ENCODE measurements at places on chromosomes 7 and 10.

GRCh38 chr7:50959991-50960390 lies 177.3 kb upstream of the GRB10 start:
- DNase-seq, result no peak

GRCh38 chr10:96505150-96506136 lies 8.3 kb downstream of the TLL2 start:
- no peak for DNase-seq

- DNase-seq, result no peak
Observed at GRCh38 chr10:120793088-120793487, 58.1 kb upstream of the WDR11 start.

- no peak for DNase-seq
Observed at GRCh38 chr10:10891124-10892082, 126.3 kb upstream of the CELF2 start.

DNA sequence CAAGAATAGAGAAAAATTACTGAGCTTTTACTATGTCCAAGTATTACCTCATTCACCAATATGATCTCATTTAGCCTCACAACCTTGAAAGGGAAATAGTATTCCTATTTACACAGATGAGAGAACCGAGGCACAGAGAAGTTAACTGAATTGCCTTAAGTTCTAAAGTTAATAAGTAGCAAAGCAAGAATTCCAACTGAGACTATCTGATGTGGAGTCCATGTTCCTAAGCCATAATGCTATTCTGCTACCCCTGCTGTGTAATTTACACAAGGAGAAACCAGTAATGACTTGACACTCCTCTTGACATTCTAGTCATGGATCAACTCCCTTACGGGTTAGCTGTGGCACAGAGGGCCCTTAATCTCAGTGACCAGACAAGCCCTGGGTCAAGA lies 60.7 kb downstream of the ABCB4 start:
- DNase-seq, result no peak

GRCh38 chr7:157088136-157088535 lies 50.6 kb upstream of the UBE3C start:
- no peak for DNase-seq

- DNase-seq, result no peak
Observed at GRCh38 chr7:3721422-3721821, 420.4 kb downstream of the SDK1 start.

DNA sequence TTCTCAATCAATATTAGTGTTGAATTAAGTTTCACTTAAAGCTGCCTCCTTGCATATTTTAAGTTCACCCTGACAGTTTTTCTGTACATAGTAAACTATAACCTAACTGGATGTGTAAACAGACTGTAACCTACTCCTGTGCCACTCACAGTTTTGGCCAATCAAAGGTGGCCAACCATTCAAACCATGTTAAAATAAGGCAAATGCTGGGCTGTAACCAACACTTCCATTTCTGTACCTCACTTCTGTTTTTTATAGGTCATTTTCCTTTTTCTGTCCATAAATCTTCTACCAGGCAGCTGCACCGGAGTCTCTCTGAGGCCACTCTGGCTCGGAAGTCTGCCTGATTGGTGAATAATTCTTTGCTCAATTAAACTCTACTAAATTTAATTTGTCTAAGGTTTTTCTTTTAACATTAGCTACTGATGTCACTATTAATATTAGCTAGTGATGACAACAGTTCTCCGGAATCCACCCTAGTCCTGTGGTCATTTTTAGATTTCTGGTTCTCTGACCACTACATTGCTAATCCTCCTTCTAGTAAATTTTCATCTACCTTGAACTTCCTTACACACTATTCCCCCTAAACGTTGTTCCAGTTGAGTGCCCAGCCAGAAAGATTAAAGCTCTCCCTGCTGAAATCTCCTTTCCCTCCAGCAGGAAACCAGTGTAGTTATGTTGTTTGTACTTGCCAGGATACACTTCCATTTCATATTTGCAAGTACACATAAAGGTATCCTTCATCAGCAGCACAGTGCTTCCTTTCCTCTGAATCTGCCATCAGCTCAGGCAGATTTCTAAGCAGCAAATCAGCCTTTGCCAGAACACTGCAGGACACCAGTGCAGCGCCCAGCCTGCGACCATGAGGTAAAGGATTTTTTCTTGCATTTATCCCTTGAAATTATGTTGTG lies 18.6 kb upstream of the IFIT2 start:
- DNase-seq, result no peak

DNA sequence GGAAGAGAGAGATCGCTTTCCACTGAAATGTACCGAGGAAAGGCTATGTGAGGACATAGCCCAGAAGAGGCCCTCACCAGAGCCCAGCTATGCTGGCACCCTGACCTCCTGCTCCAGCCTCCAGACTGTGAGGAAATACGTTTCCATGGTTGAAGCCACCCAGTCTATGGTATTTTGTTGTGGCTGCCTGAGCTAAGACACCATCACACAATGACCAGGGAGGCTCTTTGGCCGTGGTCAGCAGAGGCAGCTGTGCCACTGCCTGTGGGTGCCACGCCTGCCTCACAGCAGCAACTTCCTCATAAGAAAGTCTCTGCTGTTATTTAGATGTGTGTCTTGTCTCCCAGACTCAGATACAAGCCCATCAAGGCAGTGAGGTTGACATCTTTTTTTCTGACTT lies 182.7 kb upstream of the PLXNA4 start:
- no peak for DNase-seq

DNA sequence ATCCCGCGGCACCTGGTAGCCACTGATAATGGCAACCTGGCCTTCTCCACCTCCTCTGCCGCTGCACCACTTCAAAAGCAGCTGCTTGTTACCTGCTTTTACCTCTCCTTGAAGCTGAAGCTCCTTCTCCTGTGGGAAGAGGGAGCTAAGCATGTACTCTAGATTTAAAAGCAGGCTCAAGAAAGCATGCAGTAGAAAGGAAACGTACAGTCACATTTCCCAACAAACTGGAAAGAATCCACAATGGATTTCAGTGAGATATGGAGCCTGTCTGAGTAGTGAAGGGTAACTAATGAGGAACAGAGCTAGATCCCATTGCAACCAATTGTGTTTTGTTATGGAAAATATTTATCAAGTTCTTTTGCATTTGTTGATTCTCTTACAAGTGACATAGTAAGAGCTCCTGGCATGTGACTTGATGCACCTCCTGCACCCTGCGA lies 457.4 kb upstream of the GALNT17 start:
- DNase-seq, result no peak

DNA sequence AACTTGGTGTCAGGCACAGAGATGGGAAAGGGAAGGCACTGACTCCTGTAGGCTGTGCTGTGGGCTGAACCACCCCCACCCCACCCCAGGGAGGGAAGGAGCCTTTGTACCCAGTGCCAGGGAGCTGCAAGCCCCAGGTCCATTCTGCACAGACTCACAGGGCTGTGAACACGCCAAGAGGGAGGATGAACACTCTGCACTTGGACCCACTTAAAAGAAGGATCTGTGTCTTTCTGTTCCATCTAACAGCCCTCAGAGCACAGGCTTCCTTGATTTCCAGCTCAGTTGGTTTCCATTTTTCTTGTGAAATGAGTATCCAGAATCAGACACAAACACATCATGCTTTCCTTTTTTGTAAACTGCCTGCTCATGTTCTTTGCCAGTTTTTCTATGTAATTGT lies 84.9 kb downstream of the GRB10 start:
- DNase-seq, result no peak

DNA sequence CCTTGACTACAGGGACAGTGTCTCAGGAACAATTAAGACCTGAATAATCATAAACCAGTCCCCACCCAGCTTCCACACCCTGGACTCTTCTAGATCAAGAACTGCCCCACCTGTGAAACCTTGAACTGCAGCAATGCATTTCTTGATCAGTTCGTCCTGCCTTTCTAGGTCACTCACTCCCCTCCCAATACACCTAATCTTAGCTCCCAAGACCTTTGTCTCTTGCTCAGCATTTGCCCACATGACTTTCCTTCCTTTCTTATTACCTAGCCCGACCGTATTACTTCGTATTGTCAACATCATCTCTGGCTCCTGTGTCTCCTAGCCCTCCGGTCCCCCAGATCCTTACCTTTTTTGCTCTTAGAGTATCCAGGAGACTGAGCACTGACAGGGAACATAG lies 5.5 kb upstream of the NAMPT start:
- no peak for DNase-seq
